Natural killer cell (primary cell): ENCODE measurements at places on chromosomes 2 and 18. TPM values are rescaled to one million over a fixed set of nuclear protein-coding genes. Genes with fewer than 3 reads are reported as not detected.

SERPINB2 gene
- total RNA-seq: not detected

DNA sequence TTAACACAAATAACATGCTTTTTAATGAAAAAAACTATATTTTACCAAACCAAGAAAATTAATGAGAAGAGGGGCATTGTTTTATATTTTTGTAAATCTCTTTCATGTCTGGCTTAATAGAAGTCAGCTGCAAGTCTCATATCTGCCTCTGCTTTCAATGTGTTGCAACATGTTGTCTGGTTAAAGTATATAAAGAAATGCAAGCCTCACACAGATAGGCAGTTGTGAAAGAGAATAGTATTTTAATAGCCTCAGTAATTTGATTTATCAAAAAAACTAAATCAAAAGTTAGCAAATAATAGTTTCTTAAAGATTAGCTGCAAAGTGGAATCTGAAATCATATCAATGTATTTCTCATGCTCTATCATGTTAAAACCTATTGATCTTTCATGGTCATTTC lies 52.9 kb upstream of the NCOA1 start:
- no peak overlapping the region for H3K4me3 ChIP-seq
- no peak for DNase-seq
- H3K27me3 ChIP-seq: no peaks in the 10 kb centered on the region
- no peak overlapping the region for H3K27ac ChIP-seq
- H3K36me3 ChIP-seq: no peaks in the 10 kb centered on the region

DNA sequence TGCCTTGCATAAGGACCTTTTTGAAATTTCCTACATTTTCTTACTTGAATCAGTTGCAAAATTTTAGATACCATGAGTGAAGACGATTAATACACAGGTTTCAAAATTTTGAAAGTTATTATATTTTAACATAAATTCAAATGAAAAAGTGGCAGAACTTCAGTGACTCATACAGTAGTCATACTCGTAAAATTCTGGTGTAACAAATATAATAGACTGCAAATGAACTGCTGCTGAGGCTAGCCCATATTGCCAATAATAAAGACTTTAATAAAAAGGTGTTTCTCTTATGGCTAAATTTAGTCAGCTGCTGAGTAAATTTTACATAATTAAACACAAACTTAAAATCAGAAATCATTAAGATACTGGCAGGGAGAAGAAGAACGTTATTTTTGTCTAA lies 36.9 kb downstream of the MSH6 start:
- peaks cover 74% of the 10 kb centered on the region for H3K36me3 ChIP-seq
- no peak overlapping the region for H3K27ac ChIP-seq
- H3K27me3 ChIP-seq: no peaks in the 10 kb centered on the region
- H3K4me1 ChIP-seq: no peaks in the 10 kb centered on the region

DNA sequence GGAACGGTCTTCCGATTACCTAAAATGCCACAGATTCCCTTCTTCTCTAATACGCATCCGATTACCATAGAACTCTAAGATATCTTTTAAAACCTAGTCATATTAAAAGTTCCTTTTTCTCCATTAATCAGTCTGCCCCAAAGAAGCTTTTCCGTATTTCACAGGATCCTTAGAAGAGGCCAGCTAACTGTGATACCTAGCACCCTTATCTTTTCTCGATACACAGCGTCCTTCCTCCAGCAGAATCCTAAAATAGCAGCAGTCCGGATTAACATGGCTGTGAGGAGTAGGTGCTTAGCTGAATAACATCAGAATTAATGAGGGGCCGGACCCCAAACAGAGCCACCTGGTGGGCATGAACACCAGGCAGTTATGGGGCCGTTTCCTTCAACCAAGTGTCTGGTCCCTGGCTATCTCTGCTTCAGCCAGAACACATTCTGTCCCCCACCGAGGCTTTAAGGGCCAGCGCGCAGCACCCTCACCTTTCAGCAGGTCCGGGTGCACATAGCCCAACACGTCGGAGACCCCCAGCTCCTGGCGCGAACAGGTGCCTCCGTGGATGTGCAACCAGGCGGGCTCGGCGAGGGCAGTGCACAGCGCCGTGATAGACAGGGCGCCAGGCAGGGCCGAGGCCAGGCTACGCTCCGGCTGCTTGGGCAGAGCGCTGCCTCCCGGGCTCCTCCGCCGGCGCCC lies 995 bp downstream of the TMEM127 start:
- peak overlapping the region; percentile 83 for H3K4me3 ChIP-seq
- H3K27me3 ChIP-seq: no peaks in the 10 kb centered on the region
- H3K36me3 ChIP-seq: peaks cover 20% of the 10 kb centered on the region
- DNase-seq: peak; percentile 42
- peak overlapping the region; percentile 0 for H3K27ac ChIP-seq
- H3K4me1 ChIP-seq: peaks cover 54% of the 10 kb centered on the region

DNA sequence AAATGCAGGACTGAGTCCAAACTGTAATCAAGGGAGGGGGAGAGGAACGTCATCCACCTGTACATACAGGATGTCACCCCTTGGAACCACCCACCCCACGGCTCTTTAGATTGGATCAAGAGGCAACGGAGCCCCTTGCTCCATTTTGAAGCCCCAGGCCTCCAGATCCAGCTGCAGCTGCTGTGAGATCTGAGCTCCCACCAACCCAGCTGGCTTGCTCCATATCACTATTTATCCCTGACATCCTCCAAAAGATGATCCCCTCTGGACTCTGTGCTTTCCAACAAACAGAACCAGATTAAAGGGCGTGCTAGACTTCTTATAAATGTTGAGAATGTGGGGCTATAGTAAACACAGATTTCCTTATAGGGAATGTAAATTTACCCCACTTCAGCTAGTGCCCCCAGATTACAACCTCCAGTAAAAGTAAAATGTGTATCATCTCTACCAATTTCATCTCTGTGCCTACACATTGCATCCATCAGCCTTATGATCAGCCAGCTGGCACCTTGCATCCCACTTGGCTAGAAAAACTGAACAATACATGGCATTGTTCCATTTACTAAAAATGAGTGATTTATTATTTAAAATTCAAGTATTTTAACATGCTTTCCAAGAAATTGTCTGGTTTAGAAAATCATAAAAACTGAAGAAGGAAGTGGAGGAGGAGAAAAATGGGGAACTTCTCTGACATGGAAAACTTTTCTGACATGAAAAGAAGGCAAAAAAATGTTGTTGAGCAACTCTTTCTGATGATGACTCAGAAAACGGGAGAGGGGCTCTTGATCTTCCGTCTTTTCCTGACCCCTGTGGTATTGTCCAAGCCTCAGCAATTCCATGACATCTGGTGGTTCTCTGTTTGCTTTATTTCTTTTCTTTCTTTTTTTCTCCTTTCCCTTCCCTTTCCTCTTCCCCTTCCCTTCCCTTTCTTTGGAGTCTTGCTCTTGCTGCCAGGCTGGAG lies 262.6 kb upstream of the THUMPD2 start:
- no peaks in the 10 kb centered on the region for H3K36me3 ChIP-seq
- H3K4me3 ChIP-seq: no peak overlapping the region
- H3K27me3 ChIP-seq: no peaks in the 10 kb centered on the region
- DNase-seq: no peak
- H3K4me1 ChIP-seq: no peaks in the 10 kb centered on the region

GRCh38 chr18:63043516-63043915 lies 276.1 kb downstream of the BCL2 start:
- no peaks in the 10 kb centered on the region for H3K36me3 ChIP-seq
- H3K27me3 ChIP-seq: no peaks in the 10 kb centered on the region
- H3K27ac ChIP-seq: no peak overlapping the region
- H3K4me1 ChIP-seq: peaks cover 6% of the 10 kb centered on the region

- no peak for DNase-seq
- no peaks in the 10 kb centered on the region for H3K27me3 ChIP-seq
Measured at GRCh38 chr2:167334146-167334742, 446.0 kb downstream of the XIRP2 start.

DNA sequence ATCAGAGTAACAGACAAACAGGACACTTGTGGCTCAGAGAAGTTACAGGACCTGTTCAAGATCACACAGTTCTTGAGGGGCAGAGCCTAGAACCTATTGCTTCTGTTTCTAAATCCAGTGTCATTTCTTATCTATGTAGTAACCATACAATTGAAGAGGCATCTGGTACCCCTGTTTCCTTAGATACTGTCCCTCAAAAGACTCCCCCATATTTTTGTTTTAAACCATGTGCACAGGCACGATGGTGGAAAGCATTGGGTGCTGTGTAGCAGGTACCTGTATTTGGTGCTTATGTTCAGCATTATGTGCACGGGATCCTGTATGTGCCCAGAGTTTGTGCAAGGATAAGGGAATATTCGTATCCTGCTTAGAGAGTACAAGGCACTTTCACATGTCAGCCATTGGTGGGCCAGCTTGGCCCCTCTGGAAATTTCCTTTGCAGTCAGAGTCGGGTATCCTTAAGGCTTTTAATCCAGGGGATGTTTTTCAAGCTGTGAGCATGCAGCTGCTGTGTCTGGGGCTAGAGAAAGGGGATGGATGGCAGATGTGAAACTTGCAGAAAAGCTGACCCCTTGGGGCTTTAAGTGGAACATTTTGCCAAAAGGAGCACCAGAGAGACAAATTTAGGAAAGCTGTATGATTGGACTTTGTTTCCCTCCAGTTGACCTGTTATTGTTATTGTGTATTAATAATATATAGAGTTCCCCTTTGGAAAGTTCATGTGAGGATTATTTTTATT lies 2.1 kb downstream of the LBH start:
- H3K27me3 ChIP-seq: no peaks in the 10 kb centered on the region
- no peak overlapping the region for H3K27ac ChIP-seq

DNA sequence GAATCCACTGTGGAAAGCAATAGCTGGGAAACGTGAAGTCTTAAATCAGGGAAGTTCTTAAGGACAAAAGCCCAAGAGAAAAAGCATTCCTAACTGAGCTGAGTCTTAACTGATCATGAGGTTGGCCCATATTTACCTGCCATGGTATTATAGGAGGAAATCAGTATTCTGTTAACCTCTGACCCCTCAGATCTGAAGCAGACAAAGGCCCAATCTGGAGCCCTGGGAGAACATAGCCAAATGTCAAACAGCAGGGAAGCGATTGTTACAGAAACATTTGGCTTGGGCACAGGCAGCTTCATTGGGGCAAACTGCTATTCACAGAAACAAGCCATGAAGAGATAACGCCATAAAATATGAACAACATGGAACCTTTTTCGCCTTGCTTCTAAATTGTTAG lies 18.8 kb downstream of the EPHA4 start:
- no peak for DNase-seq
- H3K27me3 ChIP-seq: no peaks in the 10 kb centered on the region
- no peak overlapping the region for H3K27ac ChIP-seq
- no peak overlapping the region for H3K4me3 ChIP-seq

- no peak overlapping the region for H3K27ac ChIP-seq
- DNase-seq: peak; percentile 46
- H3K4me3 ChIP-seq: no peak overlapping the region
Measured at GRCh38 chr2:227411320-227411989, 23.7 kb upstream of the SCYGR1 start.

SPAG16 gene
- total RNA-seq: 5.8 TPM

DNA sequence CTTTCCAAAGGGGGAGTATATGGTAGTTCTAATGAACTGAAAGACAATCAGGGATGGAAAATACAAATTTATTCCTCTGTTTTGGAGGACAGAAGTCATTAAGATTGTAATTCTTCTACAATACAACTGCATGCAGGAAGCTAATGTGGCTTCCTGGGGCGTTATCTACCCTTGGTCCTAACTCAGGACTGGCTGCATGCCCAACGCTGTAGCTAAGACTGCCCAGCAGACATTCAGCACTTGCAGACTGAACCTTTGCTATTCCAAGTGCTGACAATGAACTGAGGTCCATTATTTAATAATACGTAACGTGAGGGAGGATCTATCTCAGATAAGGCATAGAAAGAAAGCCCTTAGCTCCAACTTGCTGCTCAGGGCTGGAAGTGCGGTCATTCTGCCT lies 53.2 kb downstream of the ZAP70 start:
- DNase-seq: no peak
- no peaks in the 10 kb centered on the region for H3K27me3 ChIP-seq
- H3K4me3 ChIP-seq: no peak overlapping the region
- peaks cover 16% of the 10 kb centered on the region for H3K4me1 ChIP-seq
- peaks cover 25% of the 10 kb centered on the region for H3K36me3 ChIP-seq

UPP2 gene
- total RNA-seq: not detected
